ENCODE measurements at places on chromosomes 13 and 19. TPM values are rescaled to one million over a fixed set of nuclear protein-coding genes. Genes with fewer than 3 reads are reported as not detected.

ICAM5 gene
- total RNA-seq = 0.37 TPM

CACNA1A gene
- total RNA-seq = 28.9 TPM

DNA sequence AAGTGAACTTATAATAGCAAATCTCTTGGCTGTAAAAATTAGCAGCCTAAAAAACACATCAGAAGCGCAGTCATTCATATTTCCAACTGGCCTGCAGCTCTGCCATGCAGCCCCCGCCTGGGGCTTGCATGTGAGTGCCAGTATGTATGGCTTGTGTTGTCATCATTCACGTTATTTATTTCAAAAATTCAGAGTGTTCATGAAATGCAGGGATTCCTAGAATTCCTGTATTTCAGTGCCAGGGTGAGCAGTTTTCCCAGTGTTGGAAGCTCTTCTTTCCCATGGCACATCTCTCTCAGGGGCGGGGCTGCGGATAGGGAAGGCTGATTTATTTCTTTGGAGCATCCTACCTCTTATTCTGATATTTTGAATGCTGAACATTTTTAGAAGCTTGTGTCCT lies 234.6 kb downstream of the FGF9 start:
- no peak overlapping the region for H3K27ac ChIP-seq
- DNase-seq = no peak
- no peaks in the 10 kb centered on the region for H3K36me3 ChIP-seq
- H3K4me1 ChIP-seq = peaks cover 5% of the 10 kb centered on the region

DNA sequence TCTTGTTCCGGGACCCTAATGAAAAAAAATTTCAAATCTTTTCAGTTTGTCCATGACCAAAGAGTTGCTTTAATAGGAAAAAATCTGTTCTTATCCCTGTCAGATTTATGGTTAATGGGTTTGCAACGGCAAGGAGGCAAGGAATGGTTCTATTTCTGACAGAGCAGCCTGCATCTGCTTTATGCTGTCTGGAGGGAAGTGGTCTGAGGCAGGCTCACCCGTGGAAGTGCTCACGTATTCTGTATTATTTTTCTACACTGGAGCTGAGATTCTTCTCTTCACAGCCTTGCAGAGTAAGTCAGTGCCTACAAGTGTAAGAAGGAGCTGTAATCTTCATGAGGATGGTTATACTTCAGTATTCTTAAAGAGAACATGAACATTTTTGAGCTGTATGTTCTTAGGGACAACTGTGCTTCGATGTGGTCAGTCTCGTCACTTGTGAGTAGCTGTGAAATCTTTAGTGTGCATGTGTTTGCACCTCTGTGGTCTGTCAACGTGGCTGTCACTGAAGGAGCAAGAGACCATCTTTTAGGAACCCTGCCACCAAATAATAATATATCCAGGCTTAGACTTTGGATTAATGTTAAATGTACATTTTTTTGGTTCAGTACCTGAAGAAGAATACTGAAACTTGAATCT lies 114.3 kb downstream of the DNAJC3 start:
- H3K27me3 ChIP-seq = no peaks in the 10 kb centered on the region
- no peaks in the 10 kb centered on the region for H3K4me1 ChIP-seq
- H3K27ac ChIP-seq = no peak overlapping the region
- no peak overlapping the region for H3K4me3 ChIP-seq
- DNase-seq = no peak

DNA sequence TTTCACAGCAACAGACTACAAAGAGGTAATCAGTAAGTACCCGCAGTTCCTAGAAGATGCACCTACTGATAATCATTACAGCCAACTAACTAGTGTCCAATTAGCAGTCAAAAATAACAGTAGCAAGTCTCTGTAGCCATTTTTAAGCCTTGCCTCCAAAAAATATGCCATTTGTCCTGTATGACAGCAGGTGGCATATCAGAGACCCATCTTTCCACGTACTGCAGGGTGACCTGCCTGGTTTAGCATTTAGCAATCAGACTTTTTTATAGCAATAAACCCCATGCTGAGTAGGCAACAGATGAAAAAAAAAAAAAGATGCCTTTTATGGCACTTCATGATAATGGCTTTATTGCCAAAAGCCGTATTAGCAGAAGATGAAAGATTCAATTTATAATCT lies 155.3 kb upstream of the LSM14A start:
- H3K27me3 ChIP-seq = peaks cover 6% of the 10 kb centered on the region
- no peaks in the 10 kb centered on the region for H3K36me3 ChIP-seq
- no peak overlapping the region for H3K4me3 ChIP-seq
- H3K4me1 ChIP-seq = no peaks in the 10 kb centered on the region
- DNase-seq = no peak

DNA sequence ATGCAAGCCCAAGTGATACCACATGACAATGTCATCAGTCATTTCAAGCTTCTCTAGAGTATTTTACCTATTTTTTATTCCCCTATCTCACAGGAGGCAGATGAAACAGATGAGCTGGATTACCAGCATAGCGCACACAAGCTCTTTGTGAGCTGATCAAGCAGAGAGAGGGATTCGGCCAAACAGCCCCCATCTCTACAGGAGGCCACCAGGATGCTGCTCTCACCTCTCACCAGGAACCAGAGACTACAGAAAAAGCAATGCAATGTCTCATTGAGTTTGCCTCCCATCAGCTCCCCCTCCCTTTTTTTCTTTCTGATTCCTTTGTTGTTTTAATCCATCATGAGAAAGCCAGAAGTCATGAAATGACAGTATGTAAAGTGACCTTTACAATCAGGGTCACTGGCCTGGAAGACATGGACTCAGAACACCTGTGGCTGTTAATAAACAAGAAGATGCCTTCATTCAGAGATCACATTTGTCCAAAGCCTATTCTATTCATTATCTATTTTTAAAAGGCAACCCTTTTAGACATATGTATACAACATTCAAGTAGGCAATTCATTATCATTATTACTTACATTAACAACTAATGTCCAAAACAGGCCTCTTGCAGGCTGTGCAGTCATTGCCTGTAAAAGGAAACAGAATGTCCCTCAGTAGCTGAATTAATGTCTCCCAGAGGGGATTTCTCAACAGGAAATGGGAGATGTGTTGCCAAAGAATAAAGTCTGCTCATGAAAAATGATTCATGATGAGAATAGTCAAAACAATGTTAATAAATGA lies 656.6 kb downstream of the TBC1D4 start:
- H3K4me1 ChIP-seq = no peaks in the 10 kb centered on the region
- H3K4me3 ChIP-seq = no peak overlapping the region
- DNase-seq = no peak
- H3K27ac ChIP-seq = no peak overlapping the region

OR7A5 gene
- total RNA-seq = not detected

- no peak overlapping the region for H3K4me3 ChIP-seq
- H3K27me3 ChIP-seq = no peaks in the 10 kb centered on the region
- H3K36me3 ChIP-seq = no peaks in the 10 kb centered on the region
- no peaks in the 10 kb centered on the region for H3K4me1 ChIP-seq
- no peak for DNase-seq
These were observed 88.6 kb upstream of the MYCBP2 start for GRCh38 chr13:77415253-77416071.

ZNF285 gene
- 7.7 TPM for total RNA-seq

DNA sequence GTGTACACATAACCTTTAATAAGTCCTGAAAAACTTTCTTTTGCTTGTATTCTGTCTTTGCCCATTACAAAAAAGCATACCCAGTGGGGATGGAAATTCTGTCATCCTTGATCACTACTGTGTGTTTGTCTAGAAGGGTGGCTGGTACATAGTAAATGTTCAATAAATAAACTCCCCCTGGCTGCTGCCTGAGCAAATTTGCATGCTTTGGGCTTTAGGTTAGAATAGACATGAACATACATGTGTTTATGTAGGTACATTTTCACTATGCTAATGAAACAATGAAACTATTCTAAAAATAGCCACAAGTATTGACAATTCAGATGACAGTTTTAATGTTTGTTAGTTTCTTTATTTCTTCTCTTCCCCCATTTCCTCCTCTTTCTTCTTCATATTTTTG lies 36.1 kb downstream of the TNFSF13B start:
- H3K27ac ChIP-seq = no peak overlapping the region
- no peak overlapping the region for H3K4me3 ChIP-seq
- no peaks in the 10 kb centered on the region for H3K27me3 ChIP-seq
- H3K4me1 ChIP-seq = no peaks in the 10 kb centered on the region

GRCh38 chr19:31313291-31314030 lies 35.8 kb downstream of the TSHZ3 start:
- H3K27ac ChIP-seq = no peak overlapping the region
- H3K27me3 ChIP-seq = peaks cover 10% of the 10 kb centered on the region
- peaks cover 5% of the 10 kb centered on the region for H3K4me1 ChIP-seq

GRCh38 chr19:34959021-34959420 lies 5.0 kb downstream of the ZNF792 start:
- DNase-seq = no peak
- H3K27me3 ChIP-seq = no peaks in the 10 kb centered on the region

GRCh38 chr19:15161028-15161984 lies 39.5 kb downstream of the NOTCH3 start:
- DNase-seq = no peak
- no peaks in the 10 kb centered on the region for H3K27me3 ChIP-seq
- no peaks in the 10 kb centered on the region for H3K4me1 ChIP-seq
- H3K27ac ChIP-seq = no peak overlapping the region
- no peak overlapping the region for H3K4me3 ChIP-seq

GRCh38 chr13:26929971-26930730 lies 169.6 kb upstream of the GPR12 start:
- H3K36me3 ChIP-seq = no peaks in the 10 kb centered on the region
- H3K27me3 ChIP-seq = no peaks in the 10 kb centered on the region
- H3K4me1 ChIP-seq = no peaks in the 10 kb centered on the region

DNA sequence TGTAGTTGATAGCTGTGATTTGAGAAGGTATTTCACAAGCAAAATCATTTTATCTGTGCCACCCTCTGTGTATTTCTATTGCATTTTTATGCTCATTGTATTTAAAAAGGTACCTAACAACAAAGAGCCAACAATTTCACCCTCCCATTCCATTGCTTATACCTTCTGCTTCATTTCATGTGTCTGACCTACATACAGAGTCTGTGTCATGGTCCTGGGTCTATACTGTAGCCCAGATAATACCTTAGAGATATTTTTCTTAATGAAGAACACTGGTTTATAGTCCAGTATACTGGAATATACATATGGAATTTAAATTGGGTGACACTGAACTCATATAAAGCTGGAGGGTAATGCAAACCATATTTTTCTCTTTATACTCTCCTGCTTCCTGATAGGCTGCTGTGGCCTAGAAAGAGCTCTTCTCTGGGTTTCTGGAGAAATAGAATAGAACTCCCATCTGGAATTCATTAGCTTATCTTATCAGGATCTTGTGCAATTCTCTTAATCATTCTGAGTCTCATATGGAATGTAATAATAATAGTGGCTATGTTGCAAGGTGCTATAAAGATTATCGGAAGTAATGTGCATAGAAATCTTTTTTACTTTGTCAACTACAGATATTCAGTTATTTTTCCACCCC lies 31.8 kb upstream of the SPART start:
- no peak for DNase-seq
- H3K4me1 ChIP-seq = peaks cover 14% of the 10 kb centered on the region
- no peaks in the 10 kb centered on the region for H3K36me3 ChIP-seq
- no peaks in the 10 kb centered on the region for H3K27me3 ChIP-seq
- no peak overlapping the region for H3K4me3 ChIP-seq

- H3K4me1 ChIP-seq = peaks cover 2% of the 10 kb centered on the region
- DNase-seq = no peak
- H3K36me3 ChIP-seq = no peaks in the 10 kb centered on the region
- peak overlapping the region; percentile 87 for H3K4me3 ChIP-seq
- peak overlapping the region; percentile 80 for H3K27ac ChIP-seq
- H3K27me3 ChIP-seq = no peaks in the 10 kb centered on the region
These were observed 838 bp downstream of the AKAP11 start for GRCh38 chr13:42272804-42273175.

Measured in endodermal cell (in vitro differentiated cells).